ENCODE measurements at places on chromosomes 7 and 10.

- DNase-seq: no peak
These were observed 92.2 kb downstream of the NRF1 start for GRCh38 chr7:129703751-129704150.

DNA sequence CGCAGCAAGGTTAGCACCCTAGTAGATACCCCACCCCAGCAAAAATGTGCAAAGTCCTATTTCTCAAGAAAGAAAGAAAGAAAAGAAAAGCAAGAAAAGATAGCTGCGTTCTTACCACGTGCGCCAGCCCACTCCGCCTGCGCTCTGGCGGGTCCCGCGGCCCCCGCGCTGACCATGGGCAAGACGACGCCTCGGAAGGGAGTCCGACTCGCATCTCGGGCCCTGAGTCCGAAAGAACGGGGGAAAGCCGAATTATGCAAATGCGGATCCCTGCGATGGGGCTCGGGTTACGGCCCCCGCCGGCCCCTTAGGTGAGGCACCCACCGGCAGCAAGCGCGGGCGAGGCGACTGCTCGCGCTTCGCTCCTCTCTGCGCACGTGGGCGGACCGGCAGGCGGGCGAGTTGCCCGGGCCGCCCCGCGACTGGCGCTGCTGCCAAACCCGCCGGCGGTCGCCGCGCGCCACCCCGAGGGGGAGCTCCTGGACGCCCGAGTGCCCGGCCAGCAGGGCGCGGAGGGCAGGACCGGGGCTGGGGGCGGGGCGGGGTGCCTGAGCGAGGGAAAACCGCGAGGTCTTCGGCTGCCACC lies 2.4 kb upstream of the EGR2 start:
- peak; percentile 8 for DNase-seq

- DNase-seq: no peak
These were observed 78.9 kb downstream of the SRI start for GRCh38 chr7:88140947-88141346.

GRCh38 chr7:132709971-132710567 lies 133.8 kb upstream of the PLXNA4 start:
- DNase-seq: peak; percentile 27

DNA sequence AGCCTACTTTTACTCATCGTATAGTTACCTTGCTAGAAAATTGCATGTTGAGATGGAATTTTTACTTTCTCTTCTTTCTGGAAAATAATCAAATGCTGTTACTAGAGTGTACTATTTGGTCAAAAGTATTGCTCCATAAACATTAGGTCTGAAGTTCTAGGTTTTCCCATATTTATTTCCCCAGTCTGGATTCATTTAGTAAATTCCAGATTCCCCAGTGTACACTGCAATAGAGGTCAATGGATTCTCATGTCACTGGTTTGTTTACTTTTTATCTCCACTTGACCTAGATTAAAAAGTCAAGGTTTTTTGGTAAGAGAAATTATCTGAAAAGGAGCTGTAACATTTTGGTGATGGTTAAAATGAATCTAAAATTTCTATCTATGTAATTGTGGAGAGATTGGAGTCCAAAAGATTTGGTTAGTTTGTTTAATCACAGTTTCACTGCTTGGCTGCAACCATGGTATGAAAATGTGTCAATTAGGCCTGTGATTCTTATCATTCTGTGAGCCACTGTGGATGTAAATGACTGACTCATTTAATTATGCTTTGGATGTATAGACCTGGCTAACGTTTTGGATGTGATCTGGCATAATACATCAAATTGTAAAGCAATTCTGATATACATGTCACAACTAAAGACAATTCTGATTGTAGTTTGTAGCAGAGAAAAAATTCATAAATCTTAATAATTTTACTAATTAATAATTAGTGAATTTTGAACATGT lies 32.7 kb upstream of the STEAP4 start:
- no peak for DNase-seq

DNA sequence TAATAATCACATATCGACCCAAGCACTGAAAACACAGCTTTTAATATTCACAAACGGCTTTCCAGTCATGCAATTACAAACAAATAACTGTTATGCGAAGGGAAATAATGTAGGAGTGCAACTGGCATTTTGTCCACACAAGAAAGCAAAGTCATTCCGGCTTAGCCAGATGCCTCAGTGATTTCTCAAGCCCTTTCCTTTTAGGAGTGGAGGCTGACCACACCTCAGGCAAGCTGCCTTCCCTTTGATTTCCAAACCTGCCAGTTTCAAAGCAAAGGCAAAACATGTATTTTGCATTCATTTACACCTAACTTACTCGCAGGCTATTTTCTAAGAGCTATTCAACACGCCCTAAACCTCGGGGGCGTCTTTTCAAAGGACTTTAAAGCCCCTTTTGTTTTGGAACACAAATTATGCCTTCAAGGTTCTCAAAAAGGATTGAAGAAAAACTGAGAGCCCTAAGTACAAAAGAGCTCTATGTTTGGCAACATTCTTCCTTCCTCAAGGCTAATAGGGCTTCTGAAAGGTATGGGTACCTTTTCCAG lies 109.6 kb downstream of the CPXM2 start:
- peak; percentile 33 for DNase-seq

- peak; percentile 53 for DNase-seq
These were observed 920.9 kb downstream of the LRMDA start for GRCh38 chr10:76352300-76352699.

GRCh38 chr7:856444-857095 lies 19.8 kb upstream of the GET4 start:
- DNase-seq: no peak

- DNase-seq: no peak
These were observed 328.4 kb downstream of the PHTF2 start for GRCh38 chr7:78127009-78127408.

- no peak for DNase-seq
These were observed 123.1 kb upstream of the PITRM1 start for GRCh38 chr10:3295582-3296151.

- DNase-seq: no peak
These were observed 15.4 kb downstream of the SEC24C start for GRCh38 chr10:73759512-73760115.

DNA sequence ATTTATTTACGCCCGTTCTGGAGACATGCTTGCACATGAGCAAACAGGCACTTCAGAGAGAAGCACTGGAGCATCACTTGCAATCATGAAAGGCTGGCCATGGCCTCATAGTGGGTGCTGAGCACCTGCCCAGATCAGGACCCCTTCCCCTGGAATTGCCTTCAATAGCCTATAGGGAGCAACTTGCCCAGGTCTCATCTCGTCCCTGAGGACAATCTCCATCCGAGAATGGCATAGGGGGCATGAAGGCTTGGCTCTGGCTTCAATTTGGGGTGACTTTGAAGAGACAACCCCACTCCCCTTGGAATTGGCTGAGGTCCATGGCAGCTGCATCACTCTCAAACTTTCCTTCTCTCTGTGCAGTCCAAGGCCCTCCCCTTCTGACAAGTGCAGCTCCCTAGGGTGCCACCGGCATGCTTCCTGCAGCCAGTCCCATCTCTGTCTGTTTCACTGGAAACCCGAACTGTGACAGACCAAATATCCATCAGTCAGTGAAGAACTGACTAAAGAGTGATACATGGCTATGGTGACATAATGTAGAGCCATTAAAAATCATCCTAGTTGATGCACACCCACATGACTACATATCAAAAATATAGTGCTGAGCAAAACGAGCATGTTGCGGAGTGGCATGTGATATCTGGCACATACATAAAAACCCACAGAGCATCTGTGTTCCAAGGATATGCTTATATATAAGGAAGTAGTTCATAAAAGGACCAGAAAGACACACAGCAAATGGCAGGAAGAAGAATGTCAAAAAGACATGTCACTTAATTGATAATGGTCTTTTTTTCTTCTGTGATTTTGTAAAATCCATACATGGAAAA lies 12.4 kb downstream of the GDF2 start:
- no peak for DNase-seq
